ENCODE measurements at places on chromosomes 6 and 20.

- no peak for DNase-seq
These were observed 150.3 kb downstream of the COL21A1 start for GRCh38 chr6:56096946-56097621.

GRCh38 chr20:23156170-23156841 lies 70.2 kb upstream of the CD93 start:
- peak; percentile 66 for DNase-seq

DNA sequence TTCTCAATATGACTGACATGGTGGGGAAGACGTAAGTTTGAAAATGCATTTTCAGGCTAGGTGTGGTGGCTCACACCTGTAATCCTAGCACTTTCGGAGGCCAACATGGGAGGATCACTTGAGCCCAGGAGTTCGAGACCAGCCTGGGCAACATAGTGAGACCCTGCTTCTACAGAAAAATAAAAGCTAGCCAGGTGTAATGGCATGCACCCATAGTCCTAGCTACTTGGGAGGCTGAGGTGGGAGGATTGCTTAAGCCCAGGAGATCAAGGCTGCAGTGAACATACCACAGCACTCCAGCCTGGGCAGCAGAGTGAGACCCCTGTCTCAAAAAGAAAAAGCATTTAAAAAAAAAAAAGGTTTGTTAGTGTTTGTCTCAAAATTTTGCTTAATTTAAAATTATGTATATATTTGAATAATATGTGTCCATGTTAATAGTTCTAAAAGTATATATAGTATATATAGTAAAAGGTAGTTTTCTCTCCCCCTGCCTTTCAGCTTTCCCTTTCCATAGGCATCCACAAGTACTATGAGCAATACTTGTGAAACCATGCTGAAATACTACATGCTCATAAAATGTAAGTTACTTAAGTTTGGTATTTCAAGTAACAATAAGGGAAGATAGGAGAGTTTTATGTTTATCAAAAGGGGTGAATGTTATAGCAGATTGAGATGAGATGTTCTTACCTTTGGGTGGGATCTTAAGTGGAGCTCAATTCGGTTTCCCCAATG lies 15.1 kb downstream of the PTPRA start:
- no peak for DNase-seq

- DNase-seq, result no peak
These were observed 13.3 kb downstream of the PREP start for GRCh38 chr6:105389543-105389942.

GRCh38 chr20:58719971-58720371 lies 27.4 kb downstream of the NPEPL1 start:
- no peak for DNase-seq

DNA sequence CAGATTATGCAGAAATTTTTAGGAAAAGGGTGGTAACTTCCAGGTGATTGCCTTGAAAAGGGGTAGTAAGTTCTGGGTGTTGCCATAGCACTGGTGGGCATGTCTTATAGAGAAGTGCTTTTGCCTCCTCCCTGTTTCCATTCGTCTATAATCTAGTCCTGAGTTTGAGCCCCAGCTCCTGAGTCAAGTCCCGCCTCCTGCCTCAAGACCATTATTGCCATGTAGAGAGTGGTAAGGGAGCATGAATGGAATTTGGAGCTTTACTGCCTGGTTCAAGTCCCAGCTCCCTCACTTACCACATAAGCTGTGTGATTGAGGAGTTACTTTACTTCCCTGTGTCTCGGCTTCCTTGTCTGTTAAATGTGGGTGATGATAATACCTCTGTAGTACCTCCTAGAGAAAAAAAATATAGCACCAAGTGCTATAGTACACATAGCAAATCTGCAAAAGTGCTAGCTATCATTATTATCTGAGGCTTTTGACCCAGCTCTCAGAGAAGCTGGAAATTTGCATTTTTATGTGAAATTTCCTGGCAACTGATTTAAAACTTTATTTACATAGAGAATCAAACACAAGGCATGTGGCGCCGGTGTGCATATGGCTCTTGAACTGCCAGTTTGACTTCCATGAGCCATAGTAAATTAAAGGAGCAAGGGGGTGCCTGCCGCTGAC lies 36.0 kb downstream of the TGM6 start:
- DNase-seq, result no peak

DNA sequence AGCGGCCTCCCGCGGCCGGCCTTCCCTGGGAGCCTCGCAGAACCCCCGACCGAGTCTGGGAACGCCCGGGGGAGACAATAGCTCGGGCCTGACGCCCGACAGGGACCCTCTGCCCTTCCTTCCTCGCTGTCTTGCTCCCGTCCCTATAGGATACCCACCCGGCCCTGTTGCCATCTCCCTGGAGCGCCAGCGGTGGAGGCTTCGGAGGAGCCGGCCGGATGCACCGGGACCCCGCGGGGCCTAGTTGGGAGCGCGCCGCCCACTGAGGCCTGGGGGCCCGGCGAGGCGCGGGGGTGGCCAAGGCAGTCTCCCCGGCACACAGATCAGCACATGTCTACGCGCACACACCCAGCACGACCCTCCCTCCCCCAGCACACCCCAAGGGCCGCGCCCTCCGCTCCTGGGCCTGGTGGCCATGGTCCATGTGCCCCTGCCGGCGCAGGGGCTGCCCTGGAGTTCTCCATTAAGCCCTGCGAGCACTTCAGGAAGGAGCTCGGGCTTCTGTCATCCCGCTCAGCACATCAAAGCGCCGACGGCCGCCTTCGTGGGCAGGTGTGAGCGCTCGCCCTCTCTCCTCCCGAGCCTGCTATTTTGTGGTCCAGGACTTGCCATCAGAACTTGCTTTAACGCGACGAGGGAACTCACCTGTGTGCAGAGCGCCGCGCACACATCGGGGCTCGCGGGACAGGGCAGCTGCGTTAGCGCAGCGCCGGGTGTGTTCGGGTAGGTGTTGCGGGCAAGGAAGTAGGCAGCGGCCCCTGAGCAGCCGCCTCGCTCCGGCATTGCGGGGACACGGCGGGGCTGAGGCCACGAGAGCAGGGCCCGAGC lies 3.7 kb downstream of the FOXF2 start:
- no peak for DNase-seq

GRCh38 chr6:34295721-34296120 lies 46.9 kb upstream of the SMIM29 start:
- no peak for DNase-seq

GRCh38 chr6:6925391-6926164 lies 182.2 kb upstream of the RREB1 start:
- peak; percentile 9 for DNase-seq

DNA sequence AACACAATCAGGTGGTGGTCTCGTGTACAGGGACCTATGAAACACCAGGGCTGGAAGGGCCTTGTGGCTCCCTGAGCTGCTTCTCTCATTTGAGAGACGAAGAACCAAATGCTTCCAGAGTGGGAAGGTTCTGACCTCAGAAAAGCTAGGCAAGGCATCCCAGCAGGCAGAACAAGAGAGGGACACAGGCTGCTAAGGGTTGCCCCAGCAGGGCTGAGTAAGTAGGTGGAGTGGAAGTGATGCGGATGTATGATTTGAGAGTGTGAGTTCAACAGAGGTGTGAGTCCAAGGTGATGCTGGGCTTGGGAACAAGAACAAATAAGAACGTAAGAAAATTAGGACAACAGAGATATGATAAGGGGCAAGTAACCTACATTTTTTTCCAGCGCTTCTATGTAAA lies 147.8 kb downstream of the BACH2 start:
- DNase-seq, result no peak

DNA sequence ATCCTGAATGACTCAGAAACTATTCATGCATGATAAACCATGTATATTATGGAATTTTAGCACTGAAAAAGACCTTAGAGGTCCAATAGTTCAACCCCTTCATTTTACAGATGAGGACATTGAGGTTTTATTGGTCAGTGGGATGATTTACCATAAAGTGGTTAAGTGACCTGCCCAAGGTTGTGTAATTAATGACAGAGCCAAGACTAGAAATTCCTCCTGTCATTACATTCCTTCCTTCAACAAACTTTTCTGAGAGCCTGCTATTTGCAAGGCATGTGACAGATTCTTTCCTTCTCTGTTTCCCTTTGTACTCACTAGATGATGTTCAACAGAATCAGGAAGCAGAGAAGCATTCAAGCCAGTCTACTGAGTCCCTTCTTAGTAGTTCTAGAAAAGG lies 170.7 kb upstream of the KCNK16 start:
- peak; percentile 33 for DNase-seq

- no peak for DNase-seq
These were observed 26.8 kb upstream of the DDR1 start for GRCh38 chr6:30857549-30857948.

DNA sequence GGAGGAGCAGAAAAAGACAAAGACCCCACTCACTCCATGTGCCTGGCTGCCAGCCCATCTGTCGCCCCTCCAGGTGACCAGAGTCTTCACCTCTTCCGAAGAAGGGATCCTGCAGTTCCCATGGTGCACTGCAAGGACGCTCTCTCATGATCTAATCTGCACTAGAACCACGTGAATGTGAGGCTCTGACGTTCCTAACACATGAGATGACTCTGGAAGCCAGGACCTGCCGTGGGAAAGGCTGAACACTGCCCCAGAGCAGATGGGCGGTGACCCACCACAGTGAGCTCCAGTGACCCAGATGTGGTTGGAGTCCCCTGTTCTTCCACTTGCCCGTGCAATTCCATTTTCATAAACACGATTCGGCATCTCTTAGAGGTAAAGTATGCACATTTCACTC lies 39.6 kb upstream of the PDE10A start:
- DNase-seq, result no peak

- peak; percentile 42 for DNase-seq
These were observed 53.2 kb upstream of the IFNGR1 start for GRCh38 chr6:137272403-137272802.

Measured in adipocyte (in vitro differentiated cells).